ENCODE measurements at places on chromosomes 7 and 10. TPM values are rescaled to one million over a fixed set of nuclear protein-coding genes. Genes with fewer than 3 reads are reported as not detected.

Gene HOXA4
- 1.5 TPM for total RNA-seq

Gene SLC18A3
- total RNA-seq: not detected

Gene SUGCT
- total RNA-seq: 1.5 TPM

Gene PYROXD2
- 1.8 TPM for total RNA-seq

Gene CYP2C9
- total RNA-seq: not detected

DNA sequence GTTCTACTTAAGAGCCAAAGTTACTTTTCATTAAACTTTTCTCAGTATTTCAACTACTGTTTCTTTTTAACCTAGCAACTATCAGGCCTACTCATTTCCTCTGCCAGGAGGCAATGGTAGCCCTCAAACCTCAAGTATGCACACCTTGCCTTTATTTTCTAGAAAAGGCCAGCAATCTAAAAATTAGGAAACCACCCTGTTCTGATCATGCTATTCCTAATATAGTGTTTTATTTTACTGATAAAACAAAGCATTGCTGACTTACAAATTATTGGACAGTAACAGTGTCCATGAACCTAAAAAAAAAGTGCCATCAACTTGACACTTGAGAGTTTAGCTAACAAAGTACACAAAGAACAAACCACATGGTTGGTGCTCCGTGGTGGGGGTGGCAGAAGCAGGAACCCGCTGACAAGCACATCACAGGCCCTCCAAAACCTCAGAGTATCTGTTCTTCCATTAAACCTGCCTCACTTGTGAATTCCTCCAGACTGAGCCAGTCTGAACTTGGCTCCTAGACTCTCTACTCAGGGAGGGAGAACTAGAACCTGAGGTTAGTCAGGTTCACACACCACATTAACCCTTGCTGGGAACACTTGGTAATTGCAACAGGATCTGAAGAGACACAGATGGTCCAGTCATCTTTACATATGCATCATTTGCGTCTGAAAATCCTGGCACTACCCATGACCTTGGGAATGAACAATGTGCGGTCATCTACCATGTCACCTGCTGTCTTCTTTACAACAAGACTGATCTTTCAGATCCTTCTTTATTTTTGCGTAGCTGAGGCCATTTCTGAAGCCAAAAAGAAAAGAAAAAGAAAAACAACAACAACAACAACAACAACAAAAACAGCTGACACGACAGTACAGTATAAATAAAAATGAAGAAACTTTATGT lies 31.9 kb downstream of the PIP4K2A start:
- peak; percentile 7 for DNase-seq

- no peak for DNase-seq
Measured at GRCh38 chr7:121558288-121558687, 162.2 kb upstream of the FAM3C start.

- no peak for DNase-seq
Measured at GRCh38 chr10:118210276-118210675, 131.8 kb downstream of the FAM204A start.

DNA sequence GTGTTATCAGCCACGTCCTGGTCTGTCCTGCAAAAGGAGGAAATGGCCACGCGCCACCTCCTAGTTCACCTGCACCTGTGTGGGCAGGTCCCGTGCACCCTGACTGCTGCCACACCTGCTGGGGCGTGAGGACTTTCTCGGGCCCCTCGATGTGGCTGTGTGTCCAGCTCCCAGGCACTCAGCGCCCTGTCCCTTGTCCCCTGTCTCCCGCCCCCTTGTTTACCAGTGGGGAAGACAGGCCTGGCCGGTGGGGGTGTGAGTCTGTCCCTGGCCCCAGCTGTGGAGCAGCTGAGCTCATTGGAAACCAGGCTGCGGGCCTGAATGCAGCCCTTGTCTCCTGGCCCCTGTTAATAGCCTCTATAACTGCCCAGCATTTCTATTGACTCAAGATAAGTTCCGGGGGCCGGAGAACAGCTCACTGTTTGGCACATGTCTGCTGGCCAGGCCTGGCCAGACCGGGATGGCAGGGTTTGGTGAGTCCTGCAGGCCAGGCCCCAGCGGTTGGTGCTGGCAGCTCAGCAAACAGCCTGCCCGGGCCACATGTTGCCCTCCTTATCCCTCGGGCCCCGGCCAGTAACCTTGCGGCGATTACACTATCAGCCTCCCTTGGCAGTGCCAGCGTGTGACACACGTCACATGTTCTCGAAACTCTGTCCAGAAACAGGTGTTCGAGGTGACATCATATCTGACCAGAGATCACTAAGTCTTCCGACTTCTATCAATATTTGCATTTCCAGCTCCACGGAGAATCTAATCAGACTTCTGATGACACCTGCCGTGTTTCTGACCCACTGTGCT lies 52.1 kb downstream of the FOXL3 start:
- DNase-seq: peak; percentile 27

- DNase-seq: no peak
Measured at GRCh38 chr10:60974463-60975149, 30.6 kb upstream of the RHOBTB1 start.

DNA sequence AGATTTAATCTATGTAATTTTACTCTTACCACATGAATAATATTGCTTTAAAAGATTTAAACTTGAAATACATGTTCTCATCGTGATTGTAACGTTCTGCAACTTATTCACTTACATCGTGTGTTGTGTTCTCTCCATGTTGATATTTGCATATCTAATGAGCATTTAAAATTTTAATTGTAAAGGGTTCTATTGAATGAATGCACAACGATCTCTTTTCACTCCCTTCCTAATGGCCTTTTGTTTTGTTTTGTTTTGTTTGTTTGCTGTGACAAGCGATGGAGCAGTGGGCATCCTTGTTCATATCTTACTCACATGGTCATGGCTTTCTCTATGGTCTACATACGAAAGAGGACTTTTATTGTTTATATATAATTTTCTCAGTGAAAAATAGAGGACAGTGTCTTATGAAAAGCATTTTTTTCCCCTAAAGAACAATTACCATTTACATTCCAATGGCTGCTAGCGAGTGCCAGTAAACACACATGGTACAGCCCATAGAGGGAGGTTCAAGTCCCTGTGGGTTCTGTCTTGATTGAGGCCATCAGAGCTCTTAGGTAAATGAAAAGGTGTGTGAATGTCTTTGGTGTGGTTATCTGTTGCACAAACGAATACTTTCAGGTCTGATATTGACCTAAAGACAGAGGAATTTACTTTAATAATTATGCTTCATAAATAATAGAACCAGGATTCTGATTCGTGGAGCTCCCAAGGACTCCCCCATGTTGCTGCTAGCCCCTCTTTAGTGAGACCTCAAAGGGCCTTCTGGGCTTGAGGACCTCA lies 32.4 kb downstream of the BTBD16 start:
- DNase-seq: no peak

GRCh38 chr10:125107166-125107949 lies 53.0 kb downstream of the CTBP2 start:
- no peak for DNase-seq

Data from MG63 (cell line).